SK-MEL-5 (cell line): ENCODE measurements at places on chromosomes 7 and 10. TPM values are rescaled to one million over a fixed set of nuclear protein-coding genes. Genes with fewer than 3 reads are reported as not detected.

The ZNF783 gene
- 4.4 and 4.8 TPM in 2 replicates for total RNA-seq

The ADAM8 gene
- 0.05 and 0.64 TPM in 2 replicates for total RNA-seq

The GIMAP5 gene
- 0.26 and 0.35 TPM in 2 replicates for total RNA-seq

The TACC2 gene
- 3.0 and 10.2 TPM in 2 replicates for total RNA-seq

The MICALL2 gene
- total RNA-seq = 1.2 and 2.4 TPM in 2 replicates

The OR2A42 gene
- total RNA-seq = not detected in 2 replicates

The OAT gene
- total RNA-seq = 144 and 157 TPM in 2 replicates

The CDNF gene
- 0.74 and 1.7 TPM in 2 replicates for total RNA-seq

DNA sequence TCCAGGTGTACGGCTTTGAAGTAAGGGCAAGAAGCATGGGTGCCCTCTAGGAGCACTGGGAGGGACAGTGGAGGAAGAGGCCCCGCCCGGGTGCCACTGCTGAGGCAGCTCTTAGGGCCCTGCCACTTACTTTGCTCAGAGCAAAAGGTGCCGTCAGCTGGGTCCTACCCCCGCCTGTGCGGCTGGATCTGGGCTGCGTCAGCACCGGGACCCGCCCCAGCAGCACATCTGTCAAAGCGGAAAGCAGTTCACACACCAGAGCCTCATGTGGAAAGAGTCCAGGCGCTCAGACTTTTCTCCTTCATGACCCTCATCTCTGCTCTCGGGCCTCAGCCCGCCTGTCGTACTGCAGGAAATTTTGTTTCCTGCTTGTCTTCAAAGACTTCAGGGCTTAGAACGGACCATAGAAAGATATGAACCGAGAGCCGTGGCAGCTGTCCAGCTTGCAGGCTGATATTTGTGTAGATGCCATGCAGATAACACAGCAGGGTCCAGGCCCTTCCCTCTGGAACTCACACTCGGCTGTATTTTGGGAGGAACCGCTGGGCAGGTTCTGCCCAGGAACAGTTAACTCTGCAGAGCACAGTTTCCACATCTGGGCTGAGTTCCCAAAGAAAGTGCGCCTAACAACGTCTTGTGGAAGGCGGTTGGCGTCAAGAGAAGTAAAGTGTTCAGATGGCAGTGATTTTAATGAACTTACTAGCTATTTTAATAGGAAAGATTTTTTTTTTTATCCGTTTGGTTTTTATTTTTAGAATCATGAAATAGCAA, 44.3 kb upstream of the PRKAR1B start:
- no peak for DNase-seq

DNA sequence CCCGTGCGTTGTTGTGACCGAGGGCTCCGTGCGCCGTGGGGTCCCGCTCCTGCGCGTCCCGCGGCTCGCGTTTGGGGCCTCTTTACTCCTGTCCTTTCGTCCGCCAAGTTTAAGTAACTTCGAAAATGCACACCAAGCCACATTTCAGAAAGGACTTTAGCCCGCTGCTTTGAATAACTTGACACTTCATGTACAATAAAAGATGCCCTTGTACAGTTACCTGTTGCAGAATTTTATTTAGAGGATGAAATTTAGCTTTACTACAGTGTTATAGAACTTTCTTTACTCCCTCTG, 459 bp downstream of the SUGCT start:
- peak; percentile 40 for DNase-seq

GRCh38 chr10:110577056-110577455, 9.6 kb downstream of the SMC3 start:
- DNase-seq = no peak

DNA sequence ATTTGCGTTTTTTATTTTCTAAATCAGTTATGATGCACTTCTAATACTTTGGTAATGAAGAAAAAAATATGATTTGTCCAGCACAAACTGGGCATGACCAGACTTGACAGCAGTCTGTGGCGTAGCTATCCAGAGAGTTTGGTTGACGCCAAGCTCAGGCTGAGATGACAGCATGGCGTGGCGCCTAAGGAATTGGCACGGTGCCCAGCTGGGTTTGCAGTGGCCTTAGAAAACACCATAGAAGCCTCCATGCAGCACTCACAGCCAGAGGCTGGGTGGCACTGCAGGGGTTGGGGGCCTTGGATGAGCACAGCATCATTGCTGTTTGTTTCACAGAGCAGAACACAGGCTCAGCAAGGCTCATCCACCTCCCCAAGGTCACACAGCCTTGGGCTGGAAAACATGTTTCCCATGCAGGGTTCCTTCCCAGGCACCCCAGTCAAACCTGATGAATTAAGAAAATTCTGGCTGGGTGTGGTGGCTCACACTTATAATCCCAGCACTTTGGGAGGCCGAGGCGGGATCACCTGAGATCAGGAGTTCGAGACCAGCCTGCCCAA, 88.9 kb downstream of the GTF2IRD1 start:
- no peak for DNase-seq

DNA sequence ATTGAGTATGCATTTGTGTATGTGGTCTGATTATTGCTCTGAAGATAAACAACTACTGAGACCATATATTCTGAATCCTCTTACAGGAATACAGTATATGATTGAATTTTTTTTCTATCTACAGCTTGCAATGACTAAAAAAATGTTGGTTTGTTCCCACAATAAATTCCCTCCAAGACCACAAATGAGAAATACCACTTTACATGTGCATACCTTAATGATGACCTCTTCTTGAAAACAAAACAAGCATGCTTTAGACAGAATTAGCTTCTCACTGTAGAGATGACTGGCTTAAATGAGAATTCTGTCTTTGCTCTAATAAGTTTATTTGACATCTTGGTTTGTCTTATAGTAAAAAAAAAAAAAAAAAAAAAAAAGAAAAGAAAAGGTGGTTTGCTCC, 241.5 kb downstream of the PCDH15 start:
- no peak for DNase-seq

- peak; percentile 52 for DNase-seq
Measured at GRCh38 chr10:112115781-112116385, 67.7 kb downstream of the GPAM start.

DNA sequence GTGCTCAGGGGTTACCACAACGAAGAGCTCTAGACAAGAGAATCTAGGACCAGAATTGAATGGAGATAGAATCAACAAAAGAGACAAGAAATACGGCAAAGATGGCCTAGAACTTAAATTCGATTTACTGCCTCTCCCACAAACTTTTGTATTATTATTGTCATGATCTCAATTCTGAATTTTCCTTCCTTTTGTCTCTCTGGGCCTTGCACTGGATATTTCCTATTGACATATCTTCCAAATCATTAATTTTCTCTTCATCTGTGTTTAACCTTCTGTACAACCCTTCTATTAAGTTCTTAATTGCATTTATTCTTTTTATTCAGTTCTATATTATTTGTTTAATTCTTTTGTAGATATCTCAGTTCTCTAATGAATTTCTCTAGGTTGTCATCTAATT, 28.4 kb downstream of the VSTM4 start:
- no peak for DNase-seq

DNA sequence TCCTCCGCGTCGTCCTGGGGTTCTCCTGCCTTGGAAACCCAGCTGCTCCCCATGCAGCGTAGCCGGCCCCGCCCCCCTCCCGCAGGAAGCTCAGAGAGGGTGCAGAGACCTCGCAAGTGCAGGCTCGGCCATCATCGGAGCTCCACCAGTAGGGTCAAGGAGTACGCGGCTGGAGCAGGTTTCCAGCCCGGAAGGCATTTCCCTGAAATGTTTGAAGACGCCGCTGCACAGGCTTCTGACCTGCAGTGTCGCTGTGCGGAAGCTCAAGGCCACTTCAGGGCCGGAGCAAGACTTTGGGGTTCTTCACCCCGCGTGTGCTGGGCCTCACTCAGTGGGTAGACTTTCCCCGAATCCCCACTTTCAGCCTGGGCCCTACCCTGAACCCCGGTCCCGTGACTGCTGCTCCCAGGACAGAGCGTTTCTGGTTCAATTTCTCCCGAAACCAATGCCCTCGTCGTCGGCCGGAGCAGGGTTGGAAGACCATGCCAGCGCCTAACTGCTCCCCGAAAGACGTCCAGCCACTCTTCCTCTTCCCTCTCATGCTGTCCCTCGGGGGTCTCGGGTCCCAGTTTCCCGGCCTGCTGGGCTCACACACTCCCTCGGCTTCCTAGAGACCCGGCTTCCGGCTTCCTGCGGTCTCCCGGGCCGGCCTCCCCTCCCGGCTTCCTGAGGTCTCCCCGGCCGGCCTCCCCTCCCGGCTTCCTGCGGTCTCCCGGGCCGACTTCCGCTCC, 52.1 kb downstream of the INSIG1 start:
- DNase-seq = no peak

DNA sequence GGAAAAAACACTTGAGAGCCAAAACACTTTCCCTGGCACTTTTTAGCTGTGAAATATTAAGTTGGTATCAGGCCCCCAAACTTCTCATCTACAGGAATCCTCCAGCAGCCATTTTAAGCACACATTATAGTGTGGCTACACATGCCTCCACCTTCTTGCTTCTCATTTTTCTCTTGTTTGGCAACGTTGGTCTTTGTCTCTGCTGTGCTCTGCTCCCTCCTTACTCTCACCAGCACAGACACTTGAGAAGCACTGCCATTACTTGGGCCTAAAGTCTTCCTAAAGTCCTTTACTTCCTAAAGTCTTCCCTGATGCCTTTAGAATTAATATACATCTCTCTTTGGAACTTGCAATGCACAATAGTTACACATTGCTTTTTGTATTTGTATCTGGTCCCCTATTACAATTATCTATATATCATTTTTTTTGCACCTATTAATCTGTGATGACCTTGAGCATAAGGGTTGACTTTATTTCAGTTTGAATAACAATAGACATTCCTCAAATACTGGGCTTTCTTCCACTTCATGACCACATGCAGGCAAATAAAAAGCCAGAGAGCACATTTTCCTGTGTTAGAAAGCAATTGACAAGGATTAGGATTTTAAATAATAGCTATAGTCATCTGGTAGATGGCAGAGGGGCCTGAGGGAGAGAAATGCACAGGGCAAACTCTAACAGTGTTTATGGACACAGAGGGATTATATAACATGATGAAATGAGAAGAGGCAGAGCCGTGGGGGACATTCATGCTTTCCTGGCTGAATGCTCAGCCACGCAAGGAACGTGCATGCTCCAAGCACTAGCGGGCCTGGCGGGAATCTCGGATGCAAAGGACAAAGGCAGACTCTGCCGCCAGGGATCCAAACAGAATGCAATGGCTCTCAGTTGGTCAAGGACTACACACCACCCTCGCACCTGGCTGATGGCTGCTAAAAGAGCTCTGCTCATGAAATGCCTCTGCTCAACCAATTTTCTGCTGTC, 99.3 kb downstream of the CDC14C start:
- no peak for DNase-seq

DNA sequence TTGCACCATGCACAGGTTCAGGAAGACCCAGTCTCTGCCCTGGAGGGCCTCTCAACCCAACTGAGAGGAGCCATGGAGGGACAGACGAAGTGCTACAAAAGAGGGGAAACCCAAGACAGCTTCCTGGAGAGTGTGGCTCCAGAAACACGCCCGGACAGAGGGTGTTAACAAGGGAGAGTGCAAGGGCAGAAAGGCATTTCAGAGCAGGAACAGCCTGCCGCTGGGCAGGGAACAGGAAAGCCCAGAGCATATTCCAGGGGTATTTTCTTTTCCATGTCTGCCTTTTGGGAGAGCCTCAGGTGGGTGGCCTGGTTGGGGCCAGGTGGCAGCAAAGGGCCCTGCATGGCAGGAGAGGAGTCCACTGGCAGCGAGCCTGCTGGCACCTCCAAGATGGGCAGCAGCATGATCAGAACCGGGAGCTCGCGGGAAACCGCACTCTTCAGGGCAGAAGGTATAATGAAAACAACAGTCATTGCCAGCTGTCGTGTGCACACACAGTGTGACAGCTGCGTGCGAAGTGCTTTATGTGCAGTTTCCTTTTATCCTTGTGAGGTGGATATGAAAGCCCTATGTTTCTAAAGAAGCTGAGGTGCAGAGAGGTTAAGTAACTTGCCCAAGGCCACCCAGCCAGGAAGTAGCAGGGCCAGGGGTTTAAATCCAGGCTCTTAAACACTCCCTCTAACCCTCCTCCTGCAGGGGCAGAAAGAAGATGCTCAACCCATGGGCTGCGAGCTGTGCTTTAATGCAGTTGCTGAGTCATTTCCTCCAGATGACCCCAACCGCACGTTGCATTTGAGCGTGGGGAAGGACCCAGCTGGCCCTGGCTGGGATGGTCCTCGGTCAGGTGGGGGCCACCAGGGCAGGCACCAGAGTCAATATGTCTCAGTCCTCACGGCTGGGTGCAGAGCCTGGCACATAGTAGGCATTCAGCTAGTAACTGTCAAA, 128.6 kb downstream of the OAT start:
- no peak for DNase-seq

- DNase-seq = no peak
Measured at GRCh38 chr10:89371987-89372386, 5.9 kb upstream of the IFIT1B start.

DNA sequence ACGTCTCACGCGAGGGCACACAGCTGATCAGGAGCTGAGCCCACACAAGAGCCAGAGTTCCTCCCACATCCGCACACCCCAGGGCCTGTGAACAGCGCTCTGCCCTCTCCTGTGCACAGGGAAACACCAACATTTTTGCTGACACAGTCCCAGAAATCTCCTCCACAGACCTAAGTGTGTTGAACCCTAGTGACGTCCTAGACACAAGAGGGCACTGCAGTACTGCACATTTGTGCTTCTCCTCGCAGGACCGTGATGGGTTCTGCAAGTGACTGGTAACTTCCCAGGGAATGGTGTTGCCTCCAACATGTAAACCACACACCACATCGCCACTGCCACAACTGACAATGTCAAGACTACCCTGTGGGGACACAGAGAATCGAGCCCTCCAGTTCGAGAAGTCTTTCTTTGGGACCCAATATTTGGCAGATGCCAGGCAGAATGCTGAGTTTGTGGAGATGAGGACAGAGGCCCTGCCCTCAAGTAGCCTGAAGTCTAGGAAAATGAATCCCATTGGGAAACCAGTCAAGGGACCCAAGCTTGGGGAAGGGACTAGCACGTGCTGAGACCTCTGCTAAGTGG, 170.3 kb downstream of the PAXIP1 start:
- peak; percentile 79 for DNase-seq

DNA sequence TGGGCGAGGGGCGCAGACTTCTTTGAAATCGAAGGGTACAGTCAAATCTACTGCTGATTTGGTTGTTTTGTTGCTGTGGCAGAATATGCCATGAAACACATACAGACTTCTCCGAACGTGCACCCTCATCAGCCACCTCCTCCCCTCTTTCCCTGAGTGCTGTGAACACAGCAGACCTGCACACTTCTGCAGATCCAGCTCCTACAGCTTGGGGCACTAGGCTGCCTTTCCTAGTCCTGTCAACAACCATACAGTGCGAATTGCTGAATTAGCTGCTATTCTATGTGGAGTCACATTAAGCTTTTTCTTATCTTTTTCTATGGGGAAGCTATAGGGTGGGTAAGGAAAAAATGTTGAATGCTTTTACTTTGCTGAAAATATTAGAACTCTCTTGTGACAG, 57.5 kb downstream of the COL17A1 start:
- DNase-seq = peak; percentile 72
